ENCODE measurements at places on chromosomes 13 and 19.

DNA sequence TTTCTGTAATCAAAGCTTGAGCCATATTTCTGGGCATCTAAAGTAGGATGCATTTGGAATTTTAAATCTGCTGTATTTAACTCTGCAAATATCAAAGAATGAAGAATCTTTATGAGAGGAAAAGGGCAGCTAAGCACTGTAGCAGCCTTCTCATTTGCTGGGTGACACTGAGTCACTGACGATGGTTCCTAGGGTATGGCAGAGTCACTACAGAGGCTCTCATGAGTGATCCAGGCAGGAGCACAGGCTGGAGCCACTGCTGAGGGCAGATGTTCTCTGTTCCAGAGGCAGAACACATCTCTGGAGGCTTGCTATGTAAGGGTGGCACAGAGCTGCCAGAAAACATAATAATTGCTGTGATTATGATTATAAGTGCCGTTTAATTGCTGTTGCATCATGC, 340.7 kb upstream of the HTR2A start:
- DNase-seq = no peak

GRCh38 chr19:1513499-1514294, 878 bp upstream of the ADAMTSL5 start:
- peak; percentile 53 for DNase-seq

DNA sequence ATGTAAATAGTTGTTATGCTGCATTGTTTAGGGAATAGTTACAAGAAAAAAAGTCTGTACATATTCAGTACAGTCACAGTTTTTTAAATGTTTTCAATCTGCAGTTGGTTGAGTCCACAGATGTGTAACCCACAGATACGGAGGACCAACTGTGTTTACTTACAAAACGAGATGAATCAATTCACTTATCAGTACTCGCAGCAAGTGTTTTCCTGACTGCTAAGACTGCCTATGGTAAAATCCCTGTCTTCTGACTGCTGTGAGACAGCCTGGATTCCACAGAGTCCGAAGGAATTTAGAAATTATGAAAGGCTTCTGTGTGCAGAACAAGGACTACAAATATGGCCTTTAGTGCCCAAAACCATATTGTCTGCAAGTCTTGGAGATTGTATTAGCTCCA, 45.7 kb upstream of the C1QTNF9 start:
- no peak for DNase-seq

- no peak for DNase-seq
Observed at GRCh38 chr13:84431646-84432045, 549.4 kb upstream of the SLITRK1 start.

- no peak for DNase-seq
Observed at GRCh38 chr13:33251131-33251661, 34.4 kb downstream of the STARD13 start.

GRCh38 chr19:43467730-43468129, 2.3 kb upstream of the LYPD3 start:
- DNase-seq = no peak

DNA sequence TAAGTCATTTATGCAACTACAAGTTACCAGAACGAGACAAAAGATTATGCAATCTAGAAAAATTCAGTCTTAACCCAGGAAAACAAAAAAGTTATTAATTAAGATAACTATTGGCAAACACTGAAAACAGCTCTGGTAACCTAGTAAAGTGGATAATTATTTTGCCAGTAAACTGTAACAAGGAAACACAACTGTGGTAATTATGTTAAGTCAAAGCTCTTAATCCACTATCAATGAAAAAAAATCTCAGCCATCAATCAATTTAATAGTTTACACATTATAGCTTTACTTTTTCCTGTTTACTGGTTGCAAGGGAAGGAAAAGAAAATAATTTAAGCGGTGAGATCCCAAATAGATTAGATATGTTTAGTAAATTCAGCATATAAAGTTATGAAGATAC, 11.2 kb downstream of the EXOSC8 start:
- no peak for DNase-seq

DNA sequence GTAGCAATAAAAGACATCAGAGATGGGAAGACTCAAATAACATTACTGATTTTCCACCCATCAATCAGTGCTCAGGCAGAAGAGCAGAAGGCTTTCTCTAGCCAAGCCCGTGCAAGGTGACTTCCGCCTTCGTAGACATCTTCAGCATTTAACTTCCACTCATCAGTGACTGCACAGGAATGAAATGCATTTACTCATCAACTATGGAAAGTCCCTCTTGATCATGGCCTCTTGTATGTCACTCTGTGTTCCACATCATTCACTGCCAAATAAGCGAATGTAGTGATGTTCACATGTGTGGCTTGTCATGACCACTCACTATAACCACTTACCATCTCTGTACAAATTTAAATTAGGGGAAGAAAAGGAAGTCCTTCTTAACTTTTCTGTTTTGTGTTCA, 49.4 kb downstream of the SACS start:
- DNase-seq = no peak

DNA sequence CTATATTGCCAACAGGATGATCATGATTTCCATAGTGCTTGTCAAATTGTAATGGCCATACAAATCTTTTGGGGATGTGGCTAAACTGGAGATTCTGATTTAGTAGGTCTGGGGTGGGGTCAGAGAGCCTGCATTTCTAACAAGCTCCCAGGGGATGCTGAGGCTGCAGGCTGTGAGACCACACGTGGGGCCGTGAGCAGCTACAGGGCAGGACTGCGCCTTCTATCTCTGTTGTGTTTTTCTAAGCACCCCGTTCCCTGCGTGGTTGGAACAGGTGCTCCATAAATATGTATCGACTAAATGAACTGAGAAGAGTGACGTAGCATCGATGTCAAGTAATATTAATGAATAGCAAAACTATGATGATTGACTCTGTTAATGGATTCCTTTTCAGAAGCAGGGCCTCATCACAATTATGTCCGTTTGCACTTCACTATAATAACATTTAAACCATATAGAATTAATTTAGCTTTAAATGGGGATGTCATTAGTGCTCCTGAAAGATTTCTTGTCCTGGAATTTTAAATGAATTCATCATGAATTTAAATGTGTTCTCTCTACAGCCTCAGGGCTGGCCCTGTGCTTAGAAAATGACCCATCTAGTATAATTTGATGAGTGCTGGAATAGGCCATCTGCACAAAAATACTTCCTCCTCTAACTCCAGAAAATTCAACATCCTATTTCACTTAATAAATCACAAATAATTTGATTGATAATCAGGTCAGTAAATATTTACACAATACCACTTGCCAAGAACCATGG, 51.7 kb upstream of the SIAH3 start:
- DNase-seq = no peak

DNA sequence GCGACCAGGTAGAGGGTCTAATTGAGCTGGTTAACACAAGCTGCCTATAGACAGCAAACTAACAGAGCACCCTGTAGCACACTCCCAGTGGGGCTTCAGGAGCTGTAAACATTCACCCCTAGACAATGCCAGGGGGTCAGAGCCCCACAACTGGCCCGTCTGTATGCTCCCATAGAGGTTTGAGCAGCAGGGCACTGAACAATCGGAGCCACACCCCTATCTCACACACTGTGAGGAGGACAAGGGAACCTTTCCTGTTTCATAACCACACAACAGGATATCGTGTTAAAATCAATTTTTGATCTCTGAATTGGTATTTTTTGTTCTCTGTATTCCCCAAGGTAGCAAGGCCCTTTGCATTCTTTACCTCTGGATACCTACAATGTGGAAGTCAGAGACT, 266.1 kb downstream of the SPRY2 start:
- DNase-seq = no peak

DNA sequence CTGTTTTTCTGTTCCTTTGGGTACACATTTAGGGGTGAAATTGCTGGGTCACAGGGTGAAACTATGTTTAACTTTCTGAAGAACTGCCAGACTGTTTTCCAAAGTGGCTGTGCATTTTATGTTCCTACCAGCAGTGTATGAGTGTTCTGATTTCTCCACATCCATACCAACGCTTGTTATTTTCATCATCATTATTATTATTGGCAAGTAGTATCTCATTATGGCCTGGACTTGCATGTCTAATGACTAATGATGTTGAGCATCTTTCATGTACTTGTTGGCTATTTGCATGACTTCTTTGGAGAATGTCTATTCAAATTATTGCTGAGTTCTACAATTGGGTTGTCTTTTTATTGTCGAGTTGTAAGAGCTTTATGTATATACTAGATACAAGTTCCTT, 321.8 kb upstream of the HTR2A start:
- no peak for DNase-seq

- DNase-seq = no peak
Observed at GRCh38 chr19:48551437-48552302, at the start of gene SULT2B1. Gene SULT2B1 (plus strand): TSS chr19:48552172. CDS start chr19:48552253, 81 bp downstream.

DNA sequence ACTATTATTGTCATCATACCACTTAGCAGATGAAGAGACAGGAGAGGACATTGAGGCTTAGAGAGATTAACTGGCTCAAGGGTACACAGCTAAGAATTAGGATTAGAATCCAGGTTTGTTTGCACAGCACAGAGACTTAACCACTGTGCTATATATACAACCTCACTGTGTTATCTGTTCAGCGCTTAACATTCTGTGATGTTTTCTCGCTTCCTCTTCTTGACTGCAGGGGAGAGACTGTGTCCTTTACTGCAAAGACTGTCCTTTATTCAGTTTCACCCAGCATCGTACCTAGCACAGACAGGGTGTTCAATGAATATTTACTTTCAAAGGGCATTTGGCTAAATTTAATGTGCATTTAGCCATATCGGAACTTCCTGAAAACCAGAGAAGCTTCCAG, 54.9 kb upstream of the PCDH8 start:
- no peak for DNase-seq

DNA sequence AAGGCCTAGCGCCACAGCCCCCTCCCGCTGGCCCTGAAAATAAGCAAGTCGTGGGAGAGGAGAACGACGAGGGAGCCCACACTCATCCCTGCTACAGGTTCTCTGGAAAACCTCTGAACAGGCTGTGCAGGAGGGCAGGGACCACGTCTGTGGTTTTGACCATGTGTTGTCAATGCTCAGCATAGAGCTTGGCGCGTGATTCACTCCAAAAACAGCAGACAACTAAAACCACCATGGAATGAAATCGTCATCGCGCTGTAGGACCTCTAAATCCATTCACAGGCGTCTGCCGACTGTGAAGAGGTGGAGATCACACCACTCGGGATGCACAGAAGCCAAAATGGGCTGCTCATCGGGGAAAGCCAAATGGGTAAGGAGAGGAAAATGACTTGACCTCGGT, 121.3 kb downstream of the COL4A1 start:
- DNase-seq = no peak

DNA sequence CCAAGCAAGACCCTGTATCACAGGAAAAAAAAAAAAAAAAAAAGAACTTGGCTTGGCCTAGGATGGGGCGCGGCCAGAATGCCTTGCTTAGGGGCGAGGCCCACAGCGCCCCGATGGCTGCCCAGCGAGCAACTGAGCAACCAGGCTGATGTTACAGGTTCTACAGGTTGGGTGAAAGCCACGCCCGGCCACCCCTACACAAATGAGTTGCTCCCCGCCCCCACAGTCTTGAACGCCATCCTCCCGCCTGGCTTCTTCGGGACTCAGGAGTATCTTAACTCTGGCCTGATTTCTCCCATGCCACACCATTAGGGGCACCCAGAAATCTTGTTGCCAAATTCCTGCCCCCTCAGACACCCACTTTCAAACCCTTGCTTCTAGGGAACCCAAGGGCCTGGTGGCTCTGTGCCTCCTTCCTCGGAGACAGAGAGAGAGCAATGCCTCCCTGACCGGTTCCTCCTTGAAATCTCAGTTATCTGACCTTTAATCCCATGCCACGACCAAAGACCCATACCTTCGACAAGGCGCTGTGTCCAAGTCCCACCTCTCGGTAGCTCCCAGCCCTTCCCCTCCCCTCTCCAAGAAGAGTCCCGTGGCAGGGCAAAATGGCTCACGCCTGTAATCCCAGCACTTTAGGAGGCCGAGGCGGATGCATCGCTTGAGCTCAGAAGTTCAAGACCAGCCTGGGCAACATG, 1.1 kb upstream of the CBLC start:
- DNase-seq = no peak

DNA sequence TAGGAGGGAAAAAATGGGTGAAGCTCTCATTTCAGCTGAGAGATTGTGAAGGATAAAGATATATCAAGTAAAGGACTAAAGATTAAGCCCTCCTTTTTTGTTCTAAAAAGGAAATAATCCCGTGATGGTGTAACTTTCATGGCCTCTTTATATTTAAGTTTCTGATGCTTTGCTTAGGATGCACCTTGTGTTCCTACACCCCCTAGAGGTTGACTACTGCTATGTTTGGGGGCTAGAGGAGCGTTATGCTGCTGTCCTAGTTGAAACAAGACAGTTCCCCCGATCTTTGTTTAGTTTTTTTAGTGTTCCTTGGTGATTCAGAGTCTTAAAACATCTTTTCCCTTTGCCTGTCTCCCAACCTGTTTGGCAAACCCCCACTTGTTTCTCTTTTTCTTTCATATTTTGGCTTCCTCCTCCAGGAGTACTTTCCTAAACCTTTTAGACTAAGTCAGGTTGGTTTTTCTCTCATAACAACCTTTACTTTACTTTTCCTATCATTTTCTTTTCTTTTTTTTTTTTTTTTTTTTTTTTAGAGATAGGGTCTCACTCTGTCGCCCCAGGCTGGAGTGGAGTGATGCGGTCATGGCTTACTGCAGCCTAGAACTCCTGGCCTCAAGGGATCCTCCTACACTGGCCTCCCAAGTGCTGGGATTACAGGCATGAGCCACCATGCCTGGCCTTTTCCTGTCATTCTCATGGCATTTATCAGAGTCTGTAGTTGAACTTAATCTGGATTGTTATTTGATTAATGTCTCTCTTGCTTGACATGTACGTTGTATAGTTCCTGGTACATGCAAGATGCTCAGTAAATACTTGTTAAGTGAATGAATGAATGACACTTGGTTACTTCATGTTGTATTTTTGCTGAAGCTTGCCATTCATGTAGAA, 2.8 kb downstream of the UBA2 start:
- peak; percentile 4 for DNase-seq

Measured in activated T-helper 1 cell treated with Interleukin-2 at 50 U/mL for 16 hours (primary cell).